ENCODE measurements at places on chromosomes 7 and 10. TPM values are rescaled to one million over a fixed set of nuclear protein-coding genes. Genes with fewer than 3 reads are reported as not detected.

DNA sequence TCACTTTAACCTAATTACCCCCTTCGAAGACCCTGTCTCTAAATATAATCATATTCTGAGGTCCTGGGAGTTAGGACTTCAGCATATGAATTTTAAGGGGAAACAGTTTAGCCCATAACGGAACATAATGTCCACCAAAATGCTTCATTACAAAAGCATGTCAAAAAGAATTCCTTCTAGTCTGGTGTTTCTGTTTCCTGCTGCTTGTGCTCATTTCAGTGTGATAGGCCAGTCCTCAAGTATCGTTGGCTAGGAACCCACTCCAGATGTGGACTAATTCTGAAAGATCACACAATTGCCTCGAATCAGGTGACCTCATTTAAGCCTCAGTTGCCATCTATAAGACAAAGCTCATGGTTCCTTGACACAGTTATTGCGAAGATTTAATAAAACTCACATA is 29.6 kb downstream of the INPP5F start:
- no peak for ATAC-seq

GRCh38 chr10:79034271-79034876 is 34.4 kb upstream of the ZMIZ1 start:
- no peak for ATAC-seq

- ATAC-seq, result no peak
Observed at GRCh38 chr10:62851442-62851841, 35.3 kb upstream of the EGR2 start.

DNA sequence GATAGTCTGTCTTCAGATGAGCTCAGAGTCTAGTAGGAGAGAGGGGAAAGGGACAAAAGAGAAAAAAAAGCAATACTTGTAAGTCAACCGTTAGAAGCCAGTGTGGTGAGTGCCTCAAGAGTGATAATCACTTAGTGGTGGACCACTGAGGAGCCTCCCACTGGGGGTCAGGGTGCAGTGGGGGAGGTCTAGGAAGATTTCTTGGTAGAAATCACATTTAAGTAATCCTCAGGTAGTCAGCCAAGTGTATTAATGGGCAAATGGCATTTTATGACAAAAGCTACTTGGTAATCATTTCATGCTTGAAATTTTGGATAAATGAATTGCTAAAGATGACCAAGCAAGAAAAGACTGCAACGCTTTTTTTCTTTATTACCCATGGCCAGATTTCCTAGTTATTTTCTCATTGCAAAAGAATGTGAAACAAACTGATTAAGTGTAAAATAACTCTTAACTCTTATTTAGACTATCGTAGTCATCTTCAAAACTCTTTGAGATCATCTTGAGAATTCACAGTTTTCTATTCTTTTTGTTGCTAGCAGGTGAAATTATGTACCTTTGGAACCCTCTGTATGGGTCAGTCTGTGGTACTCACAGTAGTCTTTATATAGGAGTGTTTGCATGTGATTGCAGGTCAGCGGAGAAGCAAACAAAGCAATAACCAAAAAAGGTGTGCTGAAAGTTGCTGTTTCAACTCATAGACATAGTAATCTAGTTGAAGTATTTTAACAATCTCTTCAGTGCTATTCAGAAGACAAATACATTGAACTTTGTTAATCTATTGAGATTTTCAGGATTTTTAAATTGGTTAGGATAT is 63.9 kb downstream of the PPP1R9A start:
- ATAC-seq, result no peak

- ATAC-seq, result no peak
Observed at GRCh38 chr7:1230411-1231213, 2.1 kb upstream of the UNCX start.

GRCh38 chr10:59234194-59234593 is 57.8 kb downstream of the PHYHIPL start:
- ATAC-seq, result no peak

- no peak for ATAC-seq
Observed at GRCh38 chr10:2263561-2263960, 526.2 kb upstream of the ADARB2 start.

GRCh38 chr10:49621561-49621960 is 7.7 kb downstream of the CHAT start:
- ATAC-seq, result no peak

- ATAC-seq, result no peak
Observed at GRCh38 chr7:35967366-35968139, 166.7 kb downstream of the SEPTIN7 start.

DNA sequence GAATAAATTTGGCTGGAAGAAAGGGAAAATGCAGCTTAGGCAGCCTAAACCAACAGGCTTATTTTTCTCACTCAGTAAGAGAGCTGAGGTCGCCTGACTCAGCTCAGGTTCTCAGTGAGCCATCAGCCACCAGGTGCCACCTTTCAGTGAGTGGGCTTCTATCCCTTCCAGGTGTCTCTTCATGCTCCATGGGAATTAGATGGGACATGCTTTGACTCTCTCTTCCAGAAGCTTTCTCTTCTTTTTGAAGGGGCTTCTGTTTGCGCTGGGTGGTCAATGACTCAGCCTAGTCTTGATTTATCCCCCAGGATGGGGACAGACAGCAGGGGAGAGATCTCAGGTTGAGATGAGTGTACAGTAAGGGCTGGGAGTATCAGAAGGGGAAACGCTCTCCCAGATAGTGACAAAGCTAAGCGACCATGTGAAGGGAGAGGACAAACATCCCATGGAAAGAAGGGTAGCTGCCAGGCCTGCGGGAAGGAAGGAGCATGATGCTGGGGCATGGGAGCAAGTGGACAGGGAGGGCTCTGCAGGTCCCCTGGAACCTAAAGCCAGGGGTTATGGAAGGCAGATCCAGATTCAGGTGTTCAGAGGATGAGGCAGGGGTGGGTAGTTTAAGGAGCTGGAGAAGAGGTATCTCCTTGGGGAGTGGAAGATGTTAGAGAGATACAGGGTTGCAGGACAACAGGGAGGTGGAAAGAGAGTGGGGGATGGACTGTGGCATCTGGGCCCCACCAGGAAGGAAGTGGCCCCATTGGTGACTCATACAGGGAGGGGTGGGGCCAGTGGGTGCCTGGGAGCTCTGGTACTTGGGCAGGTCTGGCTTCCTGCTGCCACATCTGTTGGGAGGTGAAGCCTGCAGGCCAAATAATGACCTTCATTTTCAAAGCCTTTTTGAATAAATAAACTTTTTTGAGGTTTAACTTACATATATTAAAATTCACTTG is 32.5 kb downstream of the OGDH start:
- peak; percentile 64 for ATAC-seq

DNA sequence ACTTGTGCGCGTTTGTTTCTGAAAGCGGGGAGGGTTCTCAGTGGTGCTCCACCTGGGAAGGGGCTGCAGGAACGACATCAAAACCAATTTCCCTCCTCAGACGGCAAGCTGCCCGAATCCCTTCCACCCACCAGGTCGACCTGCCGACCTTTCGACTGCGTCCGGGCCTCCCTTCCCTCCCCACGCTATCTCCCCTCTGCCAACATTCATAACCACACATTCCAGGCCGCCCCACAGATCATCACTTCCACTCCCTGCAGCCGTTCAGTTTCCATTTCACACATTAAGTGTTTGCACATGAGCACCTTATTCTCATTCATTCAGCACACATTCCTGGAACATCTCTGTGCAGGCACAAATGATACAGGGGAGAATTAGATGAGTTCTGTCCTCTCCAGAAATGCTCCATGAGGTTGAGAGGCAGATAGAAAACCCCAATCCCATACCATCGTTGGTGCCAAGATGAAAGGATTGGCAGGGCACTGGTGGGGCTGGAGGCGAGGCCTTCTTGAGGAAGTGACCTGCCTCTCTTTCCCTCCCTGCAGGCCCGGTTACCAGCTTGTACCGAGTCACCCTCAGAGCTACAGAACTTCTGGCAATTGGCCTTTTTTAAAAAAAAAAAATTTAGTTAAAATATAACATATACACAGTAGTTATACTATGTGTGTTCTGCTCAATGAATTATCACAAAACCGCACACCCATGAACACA is 70.0 kb downstream of the MINDY4 start:
- no peak for ATAC-seq

- no peak for ATAC-seq
Observed at GRCh38 chr10:113041324-113041723, 91.3 kb downstream of the TCF7L2 start.

DNA sequence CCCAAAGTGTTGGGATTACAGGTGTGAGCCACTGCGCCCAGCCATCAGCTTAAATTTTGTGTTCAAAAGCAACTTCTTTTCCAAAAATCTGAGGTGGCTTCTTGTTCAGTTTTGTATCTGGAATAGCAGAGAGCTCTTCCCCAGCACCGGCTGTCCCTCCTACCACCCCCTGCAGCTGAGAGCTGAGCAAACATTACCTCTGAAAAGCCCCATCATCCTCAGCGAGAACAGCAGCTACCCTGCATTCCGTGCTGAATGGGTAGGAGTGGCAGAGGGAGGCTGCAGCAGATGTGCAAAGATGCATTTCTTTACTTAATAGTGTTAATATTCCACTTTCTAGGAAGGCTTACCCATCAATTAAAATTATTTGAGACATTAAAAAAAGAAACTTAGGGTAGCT is 31.8 kb downstream of the CCM2 start:
- ATAC-seq, result no peak

DNA sequence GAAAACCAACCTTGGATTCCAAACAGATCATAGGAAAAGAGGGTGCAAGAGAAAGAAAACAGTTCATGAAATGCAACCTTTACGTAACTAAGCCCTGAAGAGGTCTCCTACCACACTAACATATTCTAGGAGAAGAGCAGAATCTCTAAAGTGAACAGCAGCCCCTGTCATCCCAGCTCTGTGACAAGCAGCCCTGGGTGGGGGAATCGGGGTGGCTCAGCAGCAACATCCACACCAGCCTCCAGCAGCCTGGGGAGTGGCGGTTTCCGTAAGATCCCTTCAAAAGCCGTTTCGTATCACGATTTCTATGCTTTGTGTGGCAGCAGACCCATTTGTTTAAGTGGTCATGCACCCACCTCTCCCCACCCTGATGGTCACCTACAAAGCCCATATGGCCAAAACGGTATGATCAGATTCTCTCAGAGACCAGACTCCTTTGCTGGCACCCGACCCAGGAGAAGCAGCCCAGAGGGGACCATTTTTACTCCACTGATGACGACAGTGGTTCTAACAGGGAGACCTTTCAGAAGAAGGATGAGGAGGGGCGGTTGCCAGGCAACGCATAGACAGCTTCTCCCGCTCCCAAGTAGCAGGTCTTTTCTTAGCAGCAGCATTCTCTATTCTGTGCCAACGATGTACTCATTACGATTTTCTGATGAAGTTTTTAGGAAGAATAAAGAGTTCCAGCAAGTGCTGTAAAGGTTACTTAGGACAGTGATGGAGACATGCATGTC is 300.6 kb downstream of the DNAJB6 start:
- ATAC-seq, result no peak

- peak; percentile 17 for ATAC-seq
Observed at GRCh38 chr10:22369434-22370072, 24.3 kb downstream of the SPAG6 start.

- ATAC-seq, result no peak
Observed at GRCh38 chr7:108973075-108973474, 403.4 kb downstream of the DNAJB9 start.

- no peak for ATAC-seq
Observed at GRCh38 chr7:57198801-57199200, 66.6 kb upstream of the ZNF479 start.

DNA sequence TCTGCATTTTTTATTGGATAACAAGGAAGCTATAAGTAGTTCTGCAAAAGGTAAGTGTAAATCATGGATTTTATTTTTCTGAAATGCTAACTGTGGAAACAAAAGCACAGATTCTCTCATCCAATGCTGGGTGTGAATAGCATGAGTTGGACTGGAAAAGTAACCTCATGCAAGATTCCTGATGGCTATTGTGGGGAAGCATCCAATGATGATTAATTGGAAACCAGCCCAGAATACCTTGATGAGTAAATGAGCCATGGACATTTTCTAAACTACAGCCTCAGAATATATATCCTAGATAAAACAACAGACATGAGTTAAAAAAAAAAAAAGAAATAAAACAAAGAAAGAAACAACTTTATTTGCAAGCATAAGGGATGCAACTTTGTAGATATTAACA is 934.6 kb downstream of the CCSER2 start:
- no peak for ATAC-seq

DNA sequence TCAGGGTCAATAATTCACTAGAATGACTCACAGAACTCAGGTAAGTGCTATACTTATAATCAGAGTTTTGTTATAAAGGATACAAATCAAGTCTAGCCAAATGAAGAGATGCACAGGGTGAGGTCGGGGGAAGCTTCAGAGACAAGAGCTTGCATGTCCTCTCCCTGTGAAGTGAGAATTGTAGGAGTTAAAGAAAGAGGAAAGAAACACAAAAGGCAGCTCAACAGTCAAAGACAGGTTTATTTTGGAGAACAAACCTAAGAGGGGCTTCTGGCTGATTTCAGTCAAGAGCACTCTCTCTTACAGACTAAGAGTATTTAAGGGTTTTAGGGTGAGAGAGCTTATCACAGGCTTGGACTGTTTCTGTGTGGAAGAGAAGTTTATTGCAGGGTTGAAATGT is 600.5 kb upstream of the C7orf33 start:
- ATAC-seq, result no peak

DNA sequence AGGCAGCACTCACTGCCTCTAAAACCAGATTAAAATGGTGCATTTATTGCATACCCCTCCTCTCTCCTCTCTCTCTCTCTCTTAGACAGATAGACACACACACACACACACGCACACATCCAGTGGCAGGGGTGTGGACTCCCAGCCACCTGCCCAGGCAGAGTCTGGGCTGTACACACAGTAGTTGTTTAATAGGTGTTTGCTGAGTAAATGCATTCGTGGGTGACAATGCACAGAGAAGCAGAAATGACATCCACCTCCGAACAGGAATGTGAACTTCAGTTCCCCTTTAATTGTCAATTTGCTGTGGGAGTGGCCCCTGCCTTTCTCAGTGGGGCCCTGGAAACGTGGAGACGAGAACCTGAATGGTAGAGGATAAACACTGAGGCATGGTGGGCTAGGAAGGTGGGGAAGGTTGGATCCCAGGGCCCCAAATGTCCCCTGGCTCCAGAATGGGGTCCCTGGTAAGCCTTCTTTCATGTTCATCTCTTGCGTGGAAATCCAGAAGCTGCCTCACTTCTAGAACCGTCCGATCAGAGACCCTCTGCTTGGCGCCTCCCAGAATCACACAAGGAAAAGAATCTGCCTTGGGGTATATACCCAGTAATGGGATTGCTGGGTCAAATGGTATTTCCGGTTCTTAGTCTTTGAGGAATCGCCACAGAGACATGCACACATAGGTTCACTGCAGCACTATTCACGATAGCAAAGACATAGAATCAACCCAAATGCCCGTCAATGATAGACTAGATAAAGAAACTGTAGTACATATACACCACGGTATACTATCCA is 58.5 kb upstream of the ECHDC3 start:
- ATAC-seq, result no peak

Gene AGAP6
- total RNA-seq, result 17.9 TPM

Gene SLC18A3
- total RNA-seq, result 12.1 TPM

Gene AVL9
- total RNA-seq, result 32.4 TPM

Gene CNPY1
- 0.28 TPM for total RNA-seq

Gene PTPRZ1
- 41.8 TPM for total RNA-seq

Gene LOXL4
- total RNA-seq, result 2.2 TPM

Gene POM121C
- total RNA-seq, result 25.9 TPM

Gene PILRB
- total RNA-seq, result 25.8 TPM

Gene UCMA
- not detected for total RNA-seq
